ENCODE measurements at places on chromosomes 2 and 18.

- no peak for DNase-seq
These were observed 19.7 kb upstream of the SAG start for GRCh38 chr2:233287871-233288270.

DNA sequence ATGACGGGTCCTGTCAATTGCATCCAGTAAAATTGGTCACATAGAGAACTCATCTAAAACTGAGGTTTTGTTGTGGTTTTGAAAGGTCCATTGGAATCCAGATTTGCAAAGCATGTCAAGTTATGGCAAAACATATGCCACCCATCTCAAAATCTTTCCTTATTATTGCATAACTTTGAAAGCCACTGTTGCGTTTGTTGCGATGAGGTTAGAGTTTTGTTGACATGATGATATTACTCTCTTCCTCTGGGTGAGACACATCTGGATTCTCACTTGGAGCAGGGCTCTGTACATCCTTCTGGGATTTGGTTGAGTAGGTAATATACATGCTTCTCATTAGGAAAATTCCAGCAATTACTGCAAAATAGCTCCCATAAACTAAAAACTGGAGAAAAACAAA is 20.6 kb downstream of the SCYGR5 start:
- DNase-seq, result no peak

DNA sequence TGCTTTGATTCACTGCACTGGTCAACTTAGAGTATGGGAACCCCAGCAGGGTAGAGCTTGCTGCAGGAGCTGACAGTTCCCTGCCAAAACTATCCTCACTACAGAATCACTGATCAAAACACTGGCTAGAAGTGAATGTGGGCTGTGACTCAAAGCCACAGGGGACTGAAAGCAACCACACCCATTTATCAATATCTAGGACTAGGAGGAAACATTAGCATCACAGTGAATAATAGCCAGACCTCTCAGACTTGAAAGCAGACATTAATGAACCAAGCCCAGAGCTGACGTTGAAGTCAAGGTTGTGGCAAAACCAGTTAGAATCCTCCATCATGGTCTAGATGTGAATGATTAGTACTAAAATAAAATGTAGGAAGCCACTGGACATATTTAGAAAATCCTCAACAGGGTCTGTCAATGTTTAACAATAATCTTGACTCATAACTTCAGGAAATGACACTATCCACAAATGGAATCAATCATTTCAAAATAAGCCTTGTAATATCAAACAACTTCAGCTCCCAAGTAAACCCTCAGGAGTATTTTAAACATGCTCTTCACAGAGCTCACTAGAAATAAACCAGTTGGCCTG is 131.4 kb downstream of the CDH20 start:
- no peak for DNase-seq

- no peak for DNase-seq
These were observed 1069.2 kb upstream of the CHAC2 start for GRCh38 chr2:52698408-52698807.

GRCh38 chr2:49598231-49598630 is 443.9 kb upstream of the FSHR start:
- DNase-seq, result no peak

GRCh38 chr2:100820523-100821254 is 750 bp downstream of the NPAS2 start:
- no peak for DNase-seq

- DNase-seq, result no peak
These were observed 67.7 kb upstream of the DNMT3A start for GRCh38 chr2:25409468-25409867.

- DNase-seq, result no peak
These were observed 18.4 kb downstream of the KDSR start for GRCh38 chr18:63348508-63349136.

GRCh38 chr2:178315488-178315948 is 121.2 kb downstream of the OSBPL6 start:
- DNase-seq, result no peak

DNA sequence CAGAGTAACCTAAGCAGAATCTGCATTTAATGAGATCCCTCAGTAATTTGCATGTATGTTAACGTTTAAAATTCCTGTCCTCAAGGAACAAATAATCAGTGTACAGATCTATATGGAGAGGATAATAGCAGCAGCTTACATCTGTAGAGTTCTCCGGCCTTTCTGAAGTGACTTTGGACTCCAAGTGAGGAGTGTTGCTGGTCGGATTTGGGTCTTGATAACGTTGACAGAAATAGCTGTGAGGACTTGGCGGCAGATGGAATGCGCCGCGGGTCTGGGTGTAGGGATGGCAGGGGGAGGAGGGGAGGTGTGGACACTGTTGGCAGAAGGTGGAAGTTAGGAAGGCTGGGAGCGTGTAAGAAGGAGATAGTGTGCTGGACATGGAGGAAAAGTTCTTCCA is 170.9 kb upstream of the GATA6 start:
- DNase-seq, result no peak

GRCh38 chr2:10832203-10832936 is 19.8 kb upstream of the PDIA6 start:
- peak; percentile 65 for DNase-seq

DNA sequence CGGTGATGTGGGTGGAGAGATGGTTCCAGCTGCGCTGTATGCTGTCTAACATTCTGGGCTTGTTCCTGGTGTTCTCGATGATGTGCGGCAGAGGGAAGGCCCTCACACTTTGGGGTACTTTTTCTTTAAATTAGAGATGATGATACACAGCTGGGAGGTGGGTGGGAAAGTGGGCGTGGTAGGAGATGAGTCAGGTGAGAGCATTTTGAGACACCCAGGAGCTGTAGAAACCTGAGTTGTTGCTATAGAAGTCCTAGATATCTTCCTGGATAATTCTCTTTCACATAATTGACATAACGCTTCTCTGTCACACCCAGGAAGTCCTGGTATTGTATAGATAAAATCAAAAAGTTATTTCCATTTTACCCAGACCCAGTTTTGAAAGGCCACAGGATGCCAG is 103.8 kb upstream of the ALKAL2 start:
- no peak for DNase-seq

GRCh38 chr2:10601866-10602566 is 87.8 kb downstream of the NOL10 start:
- DNase-seq, result no peak

DNA sequence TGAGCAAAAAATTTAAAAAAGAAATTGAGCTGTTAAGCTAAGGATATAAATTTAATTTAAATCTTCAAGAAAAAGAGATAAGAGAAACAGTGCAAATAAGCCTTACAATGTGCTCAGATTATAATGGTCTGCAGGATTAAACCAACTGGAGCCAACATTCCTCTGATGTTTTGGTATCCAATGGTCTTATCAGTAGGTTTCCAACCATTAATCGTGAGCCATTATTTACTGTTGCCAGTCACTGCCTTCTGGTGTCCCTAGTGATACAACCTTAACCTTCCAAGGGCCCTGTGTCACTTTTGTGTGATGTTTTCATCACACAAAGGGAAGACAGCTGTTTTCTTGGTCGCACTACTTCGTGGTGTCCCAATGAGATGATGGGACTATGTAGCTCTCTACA is 134.5 kb upstream of the CTAGE1 start:
- DNase-seq, result no peak

DNA sequence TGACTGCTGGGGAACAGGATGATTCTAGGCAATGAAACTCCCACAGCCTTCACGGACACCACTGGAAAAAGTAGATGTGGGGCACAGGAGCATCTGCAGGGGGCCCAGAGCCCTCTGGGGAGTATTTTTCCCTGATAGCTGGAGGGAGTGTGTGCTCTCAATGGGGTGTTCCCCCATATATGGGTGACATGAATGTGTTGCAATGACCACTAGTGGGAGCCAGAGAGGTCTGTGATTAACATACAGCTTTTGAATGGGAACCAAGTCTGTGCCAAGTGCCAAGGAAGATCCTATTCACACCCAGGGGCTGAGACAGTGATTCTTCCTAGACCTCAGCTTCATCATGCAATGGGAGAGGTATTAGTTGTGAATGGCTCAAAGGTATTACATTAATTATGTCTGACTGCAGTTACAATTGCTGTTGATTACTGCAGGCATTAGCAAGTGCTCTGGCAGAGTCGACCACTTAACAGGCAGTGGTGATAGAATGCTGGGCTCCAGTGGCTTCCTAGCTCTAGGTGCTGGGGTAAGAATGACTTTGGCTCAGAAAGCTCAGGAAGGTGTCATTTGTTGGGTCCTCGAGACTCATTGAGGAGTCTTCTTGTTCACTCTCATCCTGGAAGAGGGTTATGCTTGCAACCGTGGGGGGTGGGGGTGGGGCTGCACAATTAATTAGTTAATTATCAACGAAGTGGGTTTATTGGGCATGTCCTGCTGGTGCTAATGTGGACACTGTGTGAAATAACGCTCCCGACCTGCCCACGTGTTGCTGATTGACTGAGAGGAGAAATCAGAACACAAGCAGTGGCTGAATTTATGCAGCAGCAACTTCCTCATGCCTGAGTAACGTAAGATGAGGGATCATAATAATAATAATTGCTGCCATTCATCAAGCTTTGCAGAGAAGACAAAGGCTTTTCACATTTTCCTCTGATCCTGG is 194.1 kb downstream of the CLIP4 start:
- DNase-seq, result no peak

DNA sequence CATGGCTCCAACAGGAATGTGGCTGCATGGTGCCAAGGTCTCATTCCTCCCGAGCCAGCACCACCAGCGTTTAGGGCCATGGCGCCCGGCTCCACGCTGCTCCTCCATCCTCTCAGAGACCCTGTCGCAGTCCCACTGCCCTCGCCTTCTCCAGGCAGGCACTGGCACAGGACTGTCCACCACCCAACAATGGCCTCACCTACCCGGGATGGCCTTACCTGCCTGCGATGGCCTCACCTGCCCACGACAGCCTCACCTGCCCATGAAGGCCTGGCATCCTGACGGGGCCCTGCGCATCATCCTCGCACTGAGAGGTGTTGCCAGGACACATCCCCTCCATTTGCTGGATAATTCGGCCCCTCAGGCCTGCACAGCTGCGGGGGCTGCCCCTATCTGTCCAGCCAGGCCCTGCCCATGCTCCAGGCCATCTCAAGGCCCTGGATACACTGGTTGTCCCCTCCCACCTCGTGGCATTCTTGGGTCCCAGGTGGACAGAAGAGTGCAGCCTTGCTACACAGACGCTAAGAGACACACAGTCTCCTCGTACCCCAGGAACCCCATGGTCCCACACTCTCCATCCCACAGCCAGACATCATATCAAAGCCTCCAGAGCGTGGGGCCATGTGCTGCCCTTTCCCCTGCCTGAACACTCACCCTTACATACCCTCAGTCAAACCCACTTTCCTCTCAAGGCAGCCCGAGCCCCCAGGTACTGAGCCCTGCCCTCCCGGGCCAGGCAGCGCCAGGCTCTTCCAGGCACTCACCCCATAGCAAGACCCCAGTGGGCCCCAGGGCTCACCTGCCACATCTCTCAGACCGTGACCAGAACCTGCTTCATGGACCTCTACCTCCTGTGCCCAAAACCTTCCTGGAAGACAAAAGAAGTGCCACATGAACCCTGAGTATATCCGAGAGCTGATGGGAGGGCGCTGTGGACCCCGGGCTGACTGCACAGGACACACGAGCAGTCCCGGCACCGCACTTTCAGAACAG is 268.6 kb downstream of the EIPR1 start:
- DNase-seq, result no peak

- DNase-seq, result no peak
These were observed 82.2 kb upstream of the RMP24 start for GRCh38 chr18:35890323-35890722.

GRCh38 chr2:117815946-117816345 is 1.5 kb downstream of the DDX18 start:
- DNase-seq, result no peak

GRCh38 chr2:107743274-107743673 is 83.4 kb upstream of the RGPD4 start:
- DNase-seq, result no peak

DNA sequence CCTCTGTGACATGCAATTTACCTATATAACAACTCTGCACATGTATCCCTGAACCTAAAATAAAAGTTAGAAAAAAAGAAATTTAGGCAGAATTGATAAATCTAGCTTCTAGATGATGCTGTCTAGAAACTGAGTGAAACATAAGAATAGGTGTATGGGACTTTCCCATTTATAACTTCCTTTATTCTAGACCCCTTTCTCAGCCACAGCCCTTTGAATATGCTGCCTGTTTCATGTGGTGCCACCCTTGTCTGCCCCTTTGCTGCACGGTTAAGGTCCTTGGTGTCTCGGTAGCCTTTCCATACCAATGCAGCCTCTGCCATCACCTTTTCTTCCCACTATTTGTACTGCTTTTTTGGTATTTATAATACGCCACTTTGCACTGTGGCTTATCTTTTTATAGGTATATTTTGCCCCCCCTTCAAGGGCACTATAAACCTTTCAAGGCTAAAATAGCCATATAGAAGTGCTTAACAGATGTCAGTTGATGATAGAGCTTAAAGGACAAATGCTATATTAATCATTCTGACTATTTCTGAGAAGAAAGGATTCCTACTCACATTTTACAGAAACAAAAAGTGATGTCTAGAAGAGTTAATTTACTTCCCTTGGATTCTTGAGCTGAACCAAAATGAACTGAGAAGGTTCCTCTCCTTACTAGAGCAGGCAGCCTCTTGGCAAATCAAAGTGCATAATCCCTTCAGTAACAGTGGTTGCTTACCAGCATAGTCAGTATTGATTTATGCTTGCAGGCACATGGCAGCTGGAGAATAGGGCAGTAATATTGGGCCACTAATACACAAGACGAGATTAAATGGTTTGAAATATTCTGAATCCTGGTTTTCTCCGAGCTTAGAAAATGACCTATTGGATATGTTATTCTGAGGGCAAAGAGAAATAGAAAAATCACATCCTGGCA is 88.1 kb upstream of the CYP26B1 start:
- no peak for DNase-seq

- DNase-seq, result no peak
These were observed 19.4 kb upstream of the CYP1B1 start for GRCh38 chr2:38095079-38095995.

- DNase-seq, result no peak
These were observed 153.3 kb upstream of the VRK2 start for GRCh38 chr2:57893347-57893746.

DNA sequence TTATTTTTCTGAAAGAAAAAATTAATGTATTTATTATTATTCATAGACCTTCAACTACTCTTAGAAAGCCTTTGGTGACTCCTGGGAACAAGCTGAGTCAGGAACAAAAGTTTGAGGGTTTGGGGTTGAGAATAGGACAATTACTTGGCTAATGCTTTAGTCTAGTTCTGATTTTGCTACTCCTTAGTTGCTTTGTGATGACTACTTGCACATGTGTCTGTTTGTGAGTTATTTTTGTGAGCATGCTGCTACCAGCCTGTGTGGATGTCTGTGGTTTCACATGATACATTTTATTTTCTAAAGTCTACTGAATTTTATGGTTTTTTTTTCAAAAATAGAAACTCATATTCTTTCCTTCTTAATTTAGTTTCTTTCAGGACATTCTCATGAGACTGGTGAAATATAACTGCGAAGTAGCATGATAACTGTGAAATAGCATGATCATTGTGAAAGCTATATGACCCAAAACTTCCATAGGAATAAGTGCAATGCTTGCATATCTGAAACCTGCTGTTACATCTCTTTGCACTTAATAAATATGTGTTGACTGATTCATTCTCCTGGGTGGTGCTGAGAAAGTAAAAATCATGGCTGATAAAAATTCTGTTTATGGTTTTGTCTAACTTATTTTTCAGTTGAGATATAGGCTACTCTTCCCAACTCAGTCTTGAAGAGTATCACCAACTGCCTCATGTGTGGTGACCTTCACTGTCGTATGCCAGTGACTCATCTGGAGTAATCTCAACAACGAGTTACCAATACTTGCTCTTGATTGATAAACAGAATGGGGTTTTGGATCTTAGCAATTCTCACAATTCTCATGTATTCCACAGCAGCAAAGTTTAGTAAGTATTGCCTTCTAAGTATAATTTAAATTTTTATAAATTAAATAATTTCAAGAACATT is 17.9 kb upstream of the IL18R1 start:
- no peak for DNase-seq

- DNase-seq, result no peak
These were observed 50.4 kb upstream of the REL start for GRCh38 chr2:60830991-60831390.
